H1 (cell line): ENCODE measurements at places on chromosomes 11 and 22.

- no peak for DNase-seq
Observed at GRCh38 chr11:93194673-93195291, 3.0 kb downstream of the SLC36A4 start.

DNA sequence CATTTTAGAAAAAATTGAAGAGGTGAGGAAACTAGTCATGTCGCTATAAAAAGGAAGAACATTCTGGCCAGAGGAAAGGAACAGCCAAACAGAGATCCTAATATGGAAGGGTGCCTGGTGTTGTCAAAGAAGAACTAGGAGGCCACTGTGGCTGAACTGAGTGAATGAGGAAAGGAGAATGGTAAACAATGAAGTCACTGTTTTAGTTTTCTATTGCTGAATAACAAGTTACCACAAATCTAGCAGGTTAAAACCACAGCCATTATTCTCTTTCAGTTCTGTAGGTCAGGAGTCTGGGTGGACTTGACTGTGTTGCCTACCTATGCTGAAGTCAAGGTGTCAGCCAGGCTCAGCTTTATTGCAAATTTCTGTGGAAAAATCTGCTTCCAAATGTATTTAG lies 549.3 kb upstream of the CCDC90B start:
- DNase-seq: no peak

- DNase-seq: no peak
Observed at GRCh38 chr11:8267831-8268529, 4.3 kb upstream of the LMO1 start.

DNA sequence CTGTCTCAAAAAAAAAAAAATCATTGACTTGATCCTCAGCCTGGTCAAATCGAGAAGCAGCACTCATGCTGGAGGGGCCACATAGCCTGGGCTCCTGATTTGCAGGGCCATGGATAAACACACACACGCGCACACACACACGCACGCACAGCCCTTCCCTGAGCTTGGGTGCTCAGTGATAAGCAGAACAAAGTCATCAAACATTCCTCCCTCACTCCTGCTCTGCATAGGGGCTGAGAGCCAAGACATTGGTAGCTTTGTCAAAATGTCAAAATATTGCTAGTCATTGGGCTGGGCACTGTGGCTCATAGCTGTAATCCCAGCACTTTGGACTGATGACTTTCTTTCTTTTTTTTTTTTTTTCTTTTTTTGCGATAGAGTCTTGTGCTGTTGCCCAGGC lies 34.0 kb upstream of the A4GALT start:
- no peak for DNase-seq

DNA sequence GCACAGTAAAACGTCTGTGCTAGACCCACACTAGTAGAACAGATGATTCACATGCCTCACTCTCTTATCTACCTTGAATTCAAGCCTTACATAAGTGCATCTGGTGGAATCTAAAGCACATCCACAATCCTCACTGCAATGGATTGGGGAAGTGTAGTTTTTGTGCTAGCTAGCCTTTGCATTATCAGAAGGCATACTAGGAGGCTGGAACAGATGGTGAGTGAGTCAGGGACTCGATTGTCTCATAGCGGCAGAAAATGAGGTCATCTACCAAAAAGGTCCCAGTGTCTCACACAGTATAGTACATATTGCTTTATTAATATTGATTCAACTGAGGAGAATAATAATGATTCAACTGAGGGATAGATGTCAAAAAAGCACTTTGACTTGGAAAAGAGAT lies 9.3 kb downstream of the MSANTD4 start:
- DNase-seq: no peak

- peak; percentile 50 for DNase-seq
Observed at GRCh38 chr11:72040491-72041363, 39.6 kb downstream of the NUMA1 start.

GRCh38 chr11:31477528-31478222 lies 31.7 kb downstream of the IMMP1L start:
- DNase-seq: no peak

DNA sequence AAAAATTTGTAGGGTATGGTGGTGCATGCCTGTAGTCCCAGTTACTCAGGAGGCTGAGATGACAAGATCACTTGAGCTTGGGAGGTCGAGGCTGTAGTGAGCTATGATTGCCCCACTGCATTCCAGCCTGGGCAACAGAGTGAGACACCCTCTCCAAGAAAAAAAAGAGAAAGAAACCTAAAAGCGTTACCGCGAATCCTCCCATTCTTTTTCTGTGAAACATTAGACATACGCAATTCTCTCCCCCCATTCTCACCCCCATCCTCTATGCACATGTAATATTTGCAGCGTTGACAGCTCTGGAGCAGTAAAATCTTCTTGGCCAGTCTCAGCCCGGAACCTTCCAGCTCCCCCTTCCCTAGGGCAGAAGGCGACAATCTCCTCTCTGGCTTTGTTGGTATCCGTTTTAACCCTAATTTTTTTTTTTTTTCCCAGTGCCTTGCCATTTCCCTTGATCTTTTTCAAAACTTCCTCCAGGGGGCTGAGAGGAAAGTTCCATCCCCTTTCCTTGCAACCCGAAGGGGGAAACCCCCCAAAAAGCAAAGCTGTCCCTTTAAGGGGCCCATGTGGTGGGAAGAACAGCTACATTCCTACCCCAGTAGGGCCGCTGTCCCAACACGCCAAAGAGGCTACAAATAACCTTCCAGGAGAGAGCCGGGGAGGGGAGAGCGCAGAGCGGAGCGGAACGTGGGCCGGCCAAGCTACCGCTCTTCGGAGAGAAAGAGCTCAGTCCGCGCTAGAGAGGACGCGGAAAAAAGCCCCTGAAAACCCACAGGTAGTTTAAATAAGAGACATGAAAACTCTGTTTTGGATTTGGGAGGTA lies 1.9 kb downstream of the LRP4 start:
- peak; percentile 69 for DNase-seq

GRCh38 chr11:32870676-32871075 lies 21.9 kb upstream of the QSER1 start:
- DNase-seq: peak; percentile 74

GRCh38 chr11:20193307-20193706 lies 33.0 kb upstream of the DBX1 start:
- DNase-seq: no peak

- DNase-seq: no peak
Observed at GRCh38 chr11:65132988-65133700, 1.2 kb downstream of the SYVN1 start.

- no peak for DNase-seq
Observed at GRCh38 chr22:20128902-20129746, 2.5 kb upstream of the ZDHHC8 start.

GRCh38 chr11:134592391-134592990 lies 180.4 kb upstream of the B3GAT1 start:
- peak; percentile 88 for DNase-seq

- DNase-seq: no peak
Observed at GRCh38 chr11:59247531-59248227, 35.0 kb upstream of the MPEG1 start.

DNA sequence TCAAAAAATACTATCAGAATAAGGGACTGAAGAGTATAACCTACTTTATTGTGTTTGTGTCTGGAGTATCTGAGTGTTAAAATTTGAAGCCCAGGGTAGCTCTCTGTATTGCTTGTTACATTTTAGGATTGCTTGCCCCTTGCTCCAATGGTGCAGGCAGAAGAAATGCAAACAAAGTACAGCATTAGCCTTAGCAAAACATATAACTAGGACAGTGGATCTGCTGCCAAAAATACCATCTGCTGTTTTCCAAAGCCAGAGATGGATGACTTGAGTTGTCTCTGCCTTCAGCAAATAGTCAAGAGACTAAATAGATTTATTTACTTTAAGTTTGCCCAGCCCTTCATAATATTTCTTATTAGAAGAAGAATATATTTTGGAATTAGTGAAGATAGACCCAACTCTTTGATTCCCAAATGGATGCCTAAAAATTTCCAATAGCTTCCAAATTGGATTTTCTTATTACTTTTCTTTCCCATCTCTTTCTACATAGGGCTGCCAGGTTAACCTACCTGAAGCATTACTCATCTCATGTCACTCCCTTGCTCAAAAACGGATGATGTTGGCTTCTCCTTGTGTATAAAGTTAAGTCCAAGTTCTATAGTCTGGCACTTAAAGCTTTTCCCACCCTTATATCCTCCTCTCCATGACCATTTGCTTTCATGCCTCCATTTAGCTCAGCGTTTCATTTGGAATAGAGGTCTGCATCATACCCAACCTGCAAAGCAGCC lies 66.3 kb downstream of the LDLRAD3 start:
- no peak for DNase-seq
